ENCODE measurements at places on chromosomes 3 and 15. TPM values are rescaled to one million over a fixed set of nuclear protein-coding genes. Genes with fewer than 3 reads are reported as not detected.

Gene TRPM1
- 0.41 TPM for total RNA-seq

Gene ESYT3
- total RNA-seq: 3.4 TPM

Gene NEK10
- total RNA-seq: 11.1 TPM

Gene LTK
- 1.7 TPM for total RNA-seq

Gene AP3B2
- total RNA-seq: 2.1 TPM

Gene CCDC51
- 18.6 TPM for total RNA-seq

Gene ST3GAL6
- 38.2 TPM for total RNA-seq

Gene NR2E3
- 1.2 TPM for total RNA-seq

Gene NR1I2
- total RNA-seq: 0.47 TPM

Gene CACNA1D
- total RNA-seq: 47.9 TPM

Gene IQCF5
- total RNA-seq: not detected

Gene GOLGA6D
- total RNA-seq: not detected

Gene TNFSF10
- total RNA-seq: 50.2 TPM

Gene FANCD2OS
- not detected for total RNA-seq

Gene ISLR
- 70.4 TPM for total RNA-seq

Gene TIMP4
- 2.0 TPM for total RNA-seq

Gene SEMA5B
- 21.7 TPM for total RNA-seq

Gene MIX23
- total RNA-seq: 14.8 TPM

Gene PLCB2
- total RNA-seq: 14.3 TPM

Gene RASGRP1
- 12.7 TPM for total RNA-seq

Gene EBLN2
- 12.1 TPM for total RNA-seq

Gene LIPC
- total RNA-seq: 6.6 TPM

Gene CKMT1B
- 1.9 TPM for total RNA-seq

Gene MKRN3
- 0.93 TPM for total RNA-seq

Gene COMMD4
- total RNA-seq: 46.6 TPM

Gene P2RY12
- total RNA-seq: 2.5 TPM

Gene NT5DC2
- 48.9 TPM for total RNA-seq

Gene RRP9
- total RNA-seq: 14.7 TPM

Gene SAXO2
- total RNA-seq: 2.5 TPM

Gene HIGD2B
- not detected for total RNA-seq

Gene GOLGA8R
- 8.2 TPM for total RNA-seq

Gene SNTN
- 0.12 TPM for total RNA-seq

Gene ZNF502
- total RNA-seq: 8.0 TPM

All from metanephros (tissue), 2 donors.